ENCODE measurements at places on chromosomes 2 and 18.
A peak's percentile ranks its signal among the peaks of the same experiment; 100 is the strongest.

GRCh38 chr2:55232863-55233657 is 572 bp downstream of the RPS27A start:
- DNase-seq: no peak

- DNase-seq: peak; percentile 29
Measured at GRCh38 chr2:47346107-47346506, 56.8 kb upstream of the MSH2 start.

GRCh38 chr18:21391074-21391673 is 149.1 kb downstream of the GREB1L start:
- DNase-seq: peak; percentile 94

GRCh38 chr2:100835006-100835659 is 15.2 kb downstream of the NPAS2 start:
- DNase-seq: no peak

DNA sequence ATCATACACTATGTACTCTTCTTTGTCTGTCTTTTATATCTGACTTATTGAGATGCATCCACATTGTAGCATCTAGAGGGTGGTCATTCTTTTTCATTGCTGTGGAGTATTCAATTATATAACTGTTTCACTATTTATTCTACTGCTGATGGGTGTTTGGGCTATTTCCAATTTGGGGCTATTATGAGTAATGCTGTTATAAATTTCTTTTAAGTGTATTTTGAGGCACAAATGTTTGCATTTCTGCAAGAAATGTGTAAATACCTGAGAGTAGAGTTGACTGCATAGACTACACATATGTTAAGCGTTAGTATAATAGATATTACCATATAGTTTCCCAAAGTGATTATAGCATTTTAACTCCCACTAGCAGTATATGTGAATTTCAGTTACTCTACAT is 26.9 kb upstream of the PPP1R1C start:
- no peak for DNase-seq

DNA sequence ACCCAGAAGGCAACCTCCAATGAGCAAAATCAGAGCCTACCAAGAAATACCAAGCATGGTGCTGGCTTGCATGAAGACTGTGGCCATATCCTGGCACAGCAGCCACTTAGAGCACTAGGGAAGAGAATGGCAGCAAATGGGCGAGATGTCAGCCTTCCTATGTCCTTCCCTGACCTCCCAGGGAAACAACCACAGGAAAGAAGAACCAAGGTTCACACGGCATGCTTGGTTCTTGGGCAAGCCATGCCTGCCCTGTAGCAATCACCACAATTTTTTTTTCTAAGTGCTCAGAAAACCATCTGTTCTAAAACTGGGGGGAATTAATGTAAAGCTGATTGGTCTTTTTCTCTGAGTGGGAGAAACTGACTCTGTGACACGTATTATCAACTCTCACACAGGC is 27.8 kb downstream of the GALNT14 start:
- no peak for DNase-seq

DNA sequence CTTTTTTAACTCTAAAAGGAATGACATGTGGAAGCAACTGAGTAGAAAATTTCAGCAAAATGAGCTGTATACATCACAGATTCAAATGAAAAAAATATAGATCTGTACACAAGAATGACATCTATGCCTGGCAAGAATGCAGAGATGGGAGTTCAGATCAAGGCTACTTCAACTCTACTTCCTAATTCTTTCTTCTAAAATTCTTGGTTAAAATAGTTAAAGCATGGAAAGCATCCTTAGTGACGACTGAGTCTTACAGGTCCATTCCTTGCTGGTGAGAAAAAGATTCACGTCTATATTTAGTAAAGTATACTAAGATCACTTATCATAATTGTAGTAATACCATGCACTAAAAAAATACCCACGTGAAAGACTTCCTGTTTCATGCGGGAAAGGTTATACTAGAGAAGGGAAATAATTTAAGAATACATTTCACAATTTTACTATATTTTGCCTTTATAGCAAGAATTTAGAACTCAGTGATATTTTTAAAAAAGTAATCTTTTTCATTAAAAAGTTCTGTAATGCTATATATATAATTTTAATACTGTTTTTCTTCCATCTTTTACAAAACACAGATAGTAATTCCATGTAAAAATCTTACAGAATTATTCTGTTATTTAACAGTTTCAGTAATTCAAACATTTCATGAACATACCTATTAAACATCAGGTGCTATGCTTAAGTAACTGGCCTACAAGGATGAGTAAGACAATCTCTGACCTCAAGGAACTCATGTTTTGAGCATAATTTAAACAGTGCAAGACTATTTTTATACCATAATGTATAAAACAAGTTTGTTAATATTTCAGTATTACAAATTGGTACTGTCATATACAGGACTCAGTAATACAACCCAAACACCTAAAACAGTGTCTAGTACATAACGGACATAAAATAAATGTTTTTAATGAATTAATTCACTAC is 159.6 kb downstream of the BAZ2B start:
- DNase-seq: no peak

- peak; percentile 20 for DNase-seq
Measured at GRCh38 chr18:35581546-35581897, at the start of gene GALNT1. Gene GALNT1, plus strand, starts transcription at chr18:35581740. Its CDS starts 72,923 bp downstream, at chr18:35654663.

DNA sequence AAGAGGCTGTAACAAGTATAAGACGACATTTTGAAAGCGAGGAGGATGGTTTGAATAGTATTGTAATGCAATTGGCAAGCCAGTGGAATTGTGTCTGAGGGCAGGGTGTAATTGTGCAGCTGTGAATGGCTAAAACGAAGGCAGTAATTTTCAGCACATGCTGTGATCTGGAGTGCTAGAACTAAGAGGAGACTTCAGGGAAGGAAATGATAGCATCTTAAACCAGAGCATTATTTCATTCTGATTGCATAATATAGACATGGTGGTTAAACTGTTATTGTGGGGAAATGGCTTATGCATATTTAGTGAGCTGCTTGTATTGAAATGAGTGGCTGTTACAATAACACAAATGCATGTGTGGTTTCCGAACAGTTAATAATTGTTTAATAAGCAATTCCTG is 36.3 kb downstream of the THSD7B start:
- DNase-seq: no peak

GRCh38 chr18:42582266-42582665 is 533.2 kb downstream of the RIT2 start:
- DNase-seq: no peak

Data from NCI-H345 (cell line).